Stimulated activated CD4-positive, alpha-beta T cell treated with anti-CD3 and anti-CD28 coated beads, Interleukin-15, amount 100 ng/mL, for 24 hours (primary cell): ENCODE measurements at places on chromosomes 7 and 10.

- no peak for DNase-seq
These were observed 32.8 kb upstream of the MEOX2 start for GRCh38 chr7:15719311-15719710.

DNA sequence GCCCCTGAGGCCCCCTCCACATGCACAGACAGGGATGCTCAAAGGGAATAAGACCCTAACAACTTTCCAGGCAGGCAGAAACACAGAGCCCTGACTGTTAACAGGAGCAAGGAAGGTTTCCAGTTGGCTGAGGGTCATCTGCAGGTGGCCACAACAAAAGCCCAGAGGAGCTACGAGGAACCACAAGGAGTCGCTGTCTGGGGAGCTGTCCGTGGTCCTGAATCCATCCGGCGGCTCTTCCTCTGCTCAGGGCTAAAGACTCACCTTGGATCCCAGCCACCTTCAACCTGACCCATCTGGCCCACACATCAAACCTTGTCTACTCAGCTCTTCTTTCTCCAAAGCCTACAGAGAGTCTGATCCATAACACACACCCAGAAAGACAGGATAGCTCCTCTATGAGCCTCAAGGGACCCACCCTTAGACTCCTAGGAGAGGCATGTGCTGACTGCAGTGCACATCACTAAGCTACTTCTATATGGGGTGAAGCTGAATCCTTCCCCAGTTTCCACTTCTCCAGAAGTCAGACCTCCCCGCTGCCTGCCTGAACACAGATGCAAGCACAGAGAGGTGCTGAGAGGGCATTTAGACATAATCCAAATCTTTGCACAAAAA, 104.0 kb downstream of the SLIT1 start:
- DNase-seq: peak; percentile 72

- no peak for DNase-seq
These were observed 238.7 kb downstream of the SEC23IP start for GRCh38 chr10:120131183-120131582.

- DNase-seq: peak; percentile 54
These were observed 94.5 kb downstream of the SEC61G start for GRCh38 chr7:54664235-54665228.

DNA sequence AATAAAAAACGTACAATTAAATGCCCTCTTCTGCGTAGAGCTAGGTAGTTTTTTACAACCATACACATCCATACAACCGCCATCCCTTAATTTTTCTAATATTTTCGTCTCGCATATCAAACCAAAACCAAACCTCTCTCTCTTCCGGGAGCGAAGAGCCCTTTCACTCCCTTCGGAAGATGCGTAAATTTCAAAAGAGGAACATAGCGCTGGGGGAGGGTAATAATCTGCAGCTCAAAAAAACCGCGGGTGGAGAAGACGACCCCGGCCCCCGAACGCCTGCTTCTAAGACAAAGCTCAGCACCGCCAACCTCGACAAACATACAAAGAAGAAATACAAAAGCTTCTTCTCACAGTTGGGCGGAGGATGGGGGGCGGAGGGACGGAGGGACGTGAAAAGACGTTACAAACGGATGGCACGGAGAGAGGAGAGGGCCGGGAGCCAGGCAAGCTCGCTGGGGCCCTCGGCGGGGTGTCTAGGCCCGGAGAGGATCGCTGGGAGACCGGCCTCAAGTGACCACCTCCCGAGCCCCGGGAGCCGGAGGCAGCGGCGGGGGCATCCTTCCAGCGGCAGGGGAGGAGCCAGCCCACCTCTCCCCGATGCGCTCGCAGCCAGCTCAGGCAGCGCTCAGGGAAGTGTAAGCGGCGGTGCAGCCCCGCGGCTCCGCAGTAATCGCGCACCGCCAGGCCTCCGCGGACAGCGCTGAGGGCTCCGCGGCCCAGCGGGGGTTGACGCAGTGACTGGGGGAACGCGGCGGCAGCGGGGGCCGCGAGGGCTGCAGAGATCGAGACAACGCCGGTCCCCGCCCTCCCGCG, 851 bp downstream of the MKRN1 start:
- DNase-seq: peak; percentile 53

DNA sequence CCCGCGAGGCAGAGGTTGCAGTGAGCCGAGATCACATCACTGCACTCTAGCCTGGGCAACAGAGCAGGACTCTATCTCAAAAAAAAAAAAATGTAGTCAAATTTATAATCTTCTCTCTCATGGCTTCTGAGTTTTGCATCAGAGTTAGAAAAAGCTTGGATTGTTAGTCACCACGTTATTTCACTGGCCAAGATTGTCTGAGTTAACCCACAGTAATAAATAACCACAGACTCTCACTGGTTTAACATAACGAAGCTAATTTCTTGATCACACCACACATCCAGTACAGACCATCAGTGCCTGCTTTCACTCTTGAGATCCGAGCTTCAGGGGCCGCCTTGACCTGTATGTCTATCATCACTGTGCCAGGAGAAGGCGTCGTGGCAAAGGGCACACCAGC, 116.8 kb upstream of the JCAD start:
- DNase-seq: no peak

- DNase-seq: no peak
These were observed 155.7 kb upstream of the TMEM72 start for GRCh38 chr10:44755481-44755880.

- DNase-seq: no peak
These were observed 110.8 kb downstream of the PIP4K2A start for GRCh38 chr10:22603581-22603980.

DNA sequence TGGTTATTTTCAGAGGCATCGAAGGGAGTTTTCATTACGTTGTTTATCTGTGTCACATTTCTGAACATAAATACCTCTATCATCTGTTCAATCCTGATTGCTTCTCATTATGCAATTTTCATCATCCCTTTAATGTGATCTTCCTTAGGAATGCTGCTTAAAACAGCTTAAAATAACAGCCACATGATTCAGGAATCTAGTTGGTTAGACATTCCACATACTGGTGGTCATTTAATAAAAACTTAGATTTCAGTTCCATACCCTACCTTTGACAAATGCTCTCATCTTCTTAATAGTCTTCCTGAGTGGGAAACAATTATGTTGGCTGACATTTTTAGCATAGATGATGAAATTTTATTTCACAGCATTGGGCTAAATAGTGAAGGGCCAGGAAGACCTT, 191.3 kb upstream of the CDCA7L start:
- no peak for DNase-seq

DNA sequence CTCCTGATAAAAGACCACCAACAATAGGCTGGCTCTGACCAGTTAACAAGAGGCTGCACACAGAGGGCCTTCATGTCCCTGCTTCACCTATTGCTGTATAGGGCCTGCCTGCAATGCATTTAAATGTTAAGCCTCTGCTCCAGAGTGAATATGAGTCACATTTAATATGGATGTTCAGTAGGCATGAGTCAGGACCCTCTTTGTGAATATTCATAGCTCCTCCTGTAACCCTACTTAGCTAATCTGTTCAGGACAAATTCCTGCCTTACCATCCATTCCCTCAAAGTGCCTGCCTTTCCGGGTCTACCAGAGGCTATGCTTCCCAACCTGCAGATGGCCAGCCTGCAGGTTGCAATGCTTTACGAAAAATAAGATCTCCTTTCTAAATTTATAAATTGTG, 32.5 kb downstream of the ARHGAP22 start:
- DNase-seq: no peak

- DNase-seq: no peak
These were observed 1690.6 kb upstream of the LRRTM3 start for GRCh38 chr10:65235266-65235665.

DNA sequence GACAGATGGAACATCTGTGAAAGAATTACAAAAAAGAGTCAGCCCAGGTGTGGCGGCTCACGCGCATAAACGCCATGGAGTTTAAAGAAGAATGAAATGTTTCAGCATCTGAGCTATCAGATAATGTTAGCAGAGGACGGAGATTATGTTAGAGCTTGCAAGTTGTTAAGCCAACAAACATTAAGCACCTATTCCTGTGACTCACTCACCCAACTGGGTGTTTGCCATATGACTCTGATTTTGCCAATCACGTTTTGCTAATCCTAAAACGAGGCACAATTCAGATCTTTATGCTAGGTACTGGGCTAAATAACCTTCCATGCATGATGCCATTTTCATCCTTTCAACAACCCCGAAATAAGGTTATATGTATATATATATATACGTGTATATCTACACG, 29.0 kb upstream of the CCNY start:
- no peak for DNase-seq

GRCh38 chr7:43771128-43771527, 12.6 kb downstream of the BLVRA start:
- DNase-seq: no peak

GRCh38 chr10:57785546-57785945, 482.1 kb downstream of the IPMK start:
- no peak for DNase-seq
